ENCODE measurements at places on chromosomes 6 and 20.
A peak's percentile ranks its signal among the peaks of the same experiment; 100 is the strongest.

- no peak for DNase-seq
Observed at GRCh38 chr6:69795469-69796072, 1.2 kb downstream of the LMBRD1 start.

- peak; percentile 94 for DNase-seq
Observed at GRCh38 chr6:150395388-150396009, 26.7 kb downstream of the IYD start.

GRCh38 chr6:168603234-168603633 is 162.2 kb downstream of the SMOC2 start:
- DNase-seq, result no peak

DNA sequence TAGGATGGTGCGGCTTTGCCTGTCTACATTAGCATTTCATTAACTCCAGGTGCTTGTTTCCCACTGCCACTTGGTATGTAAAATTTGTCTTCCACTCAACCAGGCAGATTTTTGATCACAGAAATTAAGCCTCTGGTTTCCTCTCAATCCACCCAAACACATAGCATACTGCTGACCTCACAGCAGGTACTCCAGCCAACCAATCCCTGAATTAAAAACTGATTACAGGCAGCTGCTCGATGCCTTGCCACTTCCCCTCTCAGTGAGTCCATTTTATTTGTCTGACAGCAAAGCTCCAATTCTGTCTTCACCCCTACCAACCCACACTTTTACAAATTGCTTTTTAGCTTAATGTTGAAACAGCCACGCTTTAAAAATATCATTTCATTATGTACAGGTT is 95.2 kb downstream of the PLCB1 start:
- peak; percentile 27 for DNase-seq

DNA sequence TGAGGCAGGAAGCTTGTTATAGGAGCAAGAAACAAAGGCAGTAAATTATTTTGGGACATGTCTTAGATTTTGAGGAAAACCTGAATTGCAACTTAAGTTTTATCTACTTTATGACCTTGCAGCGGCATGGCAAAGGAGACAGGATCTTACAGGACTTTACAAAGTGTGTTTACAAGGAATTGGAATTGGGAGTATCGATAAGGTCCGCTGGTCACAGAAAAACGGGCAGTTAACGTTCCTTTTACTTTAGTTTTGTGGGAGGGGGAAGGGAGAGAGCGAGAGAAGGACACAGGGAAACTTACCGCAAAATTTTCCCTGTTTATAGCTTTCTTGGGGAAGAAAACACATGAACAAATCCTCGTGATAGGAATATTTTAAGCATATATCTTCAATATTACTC is 1607.2 kb downstream of the GRIK2 start:
- no peak for DNase-seq

- DNase-seq, result no peak
Observed at GRCh38 chr6:79984261-79984660, 20.2 kb upstream of the TTK start.

- no peak for DNase-seq
Observed at GRCh38 chr6:158744986-158745430, 74.2 kb downstream of the EZR start.

GRCh38 chr20:17648791-17649730 is 33.0 kb downstream of the RRBP1 start:
- peak; percentile 60 for DNase-seq

- DNase-seq, result no peak
Observed at GRCh38 chr6:107815846-107816245, 8.3 kb downstream of the SCML4 start.

DNA sequence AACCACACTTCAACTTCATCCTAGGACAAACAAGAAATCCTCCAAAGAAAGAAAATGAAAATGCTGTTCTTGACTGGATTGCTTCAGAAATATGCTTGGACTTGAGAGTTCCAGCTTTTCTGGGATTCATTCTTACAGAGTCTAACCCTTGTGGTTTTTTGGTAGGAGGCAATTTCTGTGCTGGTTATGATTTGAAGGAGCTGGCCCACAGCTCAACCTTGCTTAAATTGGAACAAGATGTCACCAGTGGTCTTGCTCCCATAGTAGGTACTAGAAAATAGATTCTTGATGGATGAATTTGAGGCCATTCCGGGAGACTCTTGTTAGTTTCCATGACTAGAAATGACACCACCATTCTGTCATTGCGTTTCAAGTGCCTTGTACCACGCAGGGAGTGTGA is 54.3 kb upstream of the BMP6 start:
- no peak for DNase-seq

DNA sequence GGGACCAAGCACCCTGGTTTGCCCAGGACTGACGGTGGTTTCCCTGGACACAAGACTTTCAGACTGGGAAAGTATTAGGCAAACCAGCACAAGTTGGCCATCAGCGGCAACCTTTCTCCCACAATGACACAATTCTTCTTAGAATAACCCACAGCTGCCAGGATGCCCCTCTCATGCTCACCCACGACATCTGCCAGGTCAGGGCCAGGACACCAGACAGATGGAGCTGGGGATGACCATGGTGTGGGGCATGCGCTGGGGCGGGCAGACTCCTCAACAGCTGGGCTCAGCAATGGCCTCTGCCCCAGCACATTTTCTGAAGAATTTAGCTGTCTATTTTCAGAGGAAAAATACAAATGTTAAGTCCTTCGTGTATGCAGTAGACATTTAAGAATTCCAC is 226.4 kb downstream of the FNDC1 start:
- DNase-seq, result no peak

GRCh38 chr6:66896415-66896814 is 1189.4 kb upstream of the EYS start:
- DNase-seq, result no peak

DNA sequence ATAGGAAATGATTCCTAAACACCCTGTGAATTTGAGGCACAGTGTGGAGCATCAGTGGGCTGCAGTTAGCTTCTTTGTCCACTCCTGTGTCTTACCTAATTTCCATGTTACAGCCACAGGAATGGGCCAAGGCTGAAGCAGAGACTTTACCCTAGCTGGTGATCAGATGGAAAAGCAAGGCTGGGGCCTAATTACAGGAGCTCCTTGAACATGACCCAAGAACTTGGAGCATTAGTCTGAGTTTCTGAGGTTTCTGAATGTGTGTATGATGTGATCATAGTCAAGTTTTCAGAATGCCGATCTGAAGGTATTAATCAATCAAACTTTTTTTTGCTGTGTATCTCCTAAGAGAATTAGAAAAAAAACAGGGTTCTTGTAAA is 18.0 kb downstream of the HECA start:
- no peak for DNase-seq

DNA sequence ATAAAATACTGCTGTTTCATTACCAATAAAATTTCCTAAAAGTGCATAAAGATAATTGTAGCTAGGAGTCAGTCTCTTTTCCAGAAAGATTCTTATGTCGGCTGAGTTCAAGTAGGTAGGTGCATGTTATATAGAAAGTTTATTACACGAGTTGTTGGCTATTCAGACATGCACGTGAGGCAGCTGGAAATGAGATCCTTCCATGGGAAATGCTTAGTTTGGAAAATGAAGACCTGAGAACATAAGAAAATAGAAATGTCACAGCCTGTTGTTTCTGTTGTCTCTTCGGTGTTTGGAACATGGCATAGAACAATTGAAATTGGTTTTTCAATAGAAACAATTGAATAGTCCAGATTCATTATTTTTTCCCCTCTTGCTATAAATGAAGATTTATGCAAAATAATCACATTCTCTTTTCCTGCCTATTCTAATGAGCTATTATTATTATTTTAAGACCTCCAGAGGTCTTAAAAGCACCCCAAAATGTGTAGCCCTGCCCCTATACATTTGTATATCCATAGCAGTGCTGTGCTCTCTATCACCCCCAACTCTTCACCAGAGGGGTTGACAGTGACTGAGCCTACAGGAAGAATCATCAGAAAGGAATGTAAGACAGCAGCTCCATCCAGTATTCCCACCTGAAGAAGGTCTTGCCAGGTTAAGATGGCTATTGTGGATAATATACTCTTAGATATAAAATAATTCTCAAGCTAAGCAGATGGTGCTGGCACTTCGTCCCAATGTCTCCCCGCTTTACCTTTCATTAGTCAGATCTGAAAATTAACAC is 82.2 kb downstream of the ZDHHC14 start:
- no peak for DNase-seq

DNA sequence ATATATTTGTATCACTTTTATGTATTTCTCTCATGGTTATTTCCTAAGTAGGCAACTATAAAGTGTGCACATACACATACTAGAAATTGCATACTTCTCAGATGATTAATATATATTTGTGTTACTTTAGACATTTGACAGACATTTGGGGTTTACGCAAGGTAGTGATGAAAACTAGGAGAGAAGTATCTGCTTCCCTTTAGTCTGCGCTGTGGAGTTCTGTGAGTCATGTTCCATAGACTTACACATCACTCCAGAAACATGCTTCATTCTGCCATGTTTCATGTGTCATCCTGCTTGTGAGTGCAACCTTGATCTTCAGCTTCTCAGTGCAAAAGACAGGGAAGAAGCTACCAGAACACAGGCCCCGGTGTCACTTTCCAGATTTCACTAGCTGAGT is 200.7 kb upstream of the BMP2 start:
- no peak for DNase-seq

- DNase-seq, result no peak
Observed at GRCh38 chr20:50163570-50164317, 10.2 kb upstream of the PEDS1 start.

DNA sequence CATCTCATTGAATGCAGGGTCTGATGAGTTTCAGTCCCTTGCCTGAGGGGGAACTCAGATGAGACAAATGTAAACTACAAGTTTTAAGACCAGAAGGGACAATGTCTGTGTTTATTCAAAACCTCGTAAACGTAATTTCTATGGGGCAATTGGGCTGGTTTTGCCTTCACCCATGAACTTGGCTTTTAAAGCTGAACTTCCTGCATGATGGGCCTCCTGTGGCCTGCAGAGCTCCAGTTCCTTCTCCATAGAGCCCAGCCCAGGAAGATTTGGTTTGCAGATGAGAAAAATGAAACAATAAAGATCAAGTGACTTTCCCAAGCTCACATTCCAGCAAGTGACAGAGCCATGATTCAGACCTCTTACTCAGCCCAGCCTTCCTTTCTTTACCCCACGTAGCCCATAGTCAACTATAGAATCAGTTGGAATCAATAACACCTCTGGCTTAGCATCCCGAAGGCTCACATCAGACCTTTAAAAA is 612.3 kb downstream of the UTRN start:
- peak; percentile 29 for DNase-seq

DNA sequence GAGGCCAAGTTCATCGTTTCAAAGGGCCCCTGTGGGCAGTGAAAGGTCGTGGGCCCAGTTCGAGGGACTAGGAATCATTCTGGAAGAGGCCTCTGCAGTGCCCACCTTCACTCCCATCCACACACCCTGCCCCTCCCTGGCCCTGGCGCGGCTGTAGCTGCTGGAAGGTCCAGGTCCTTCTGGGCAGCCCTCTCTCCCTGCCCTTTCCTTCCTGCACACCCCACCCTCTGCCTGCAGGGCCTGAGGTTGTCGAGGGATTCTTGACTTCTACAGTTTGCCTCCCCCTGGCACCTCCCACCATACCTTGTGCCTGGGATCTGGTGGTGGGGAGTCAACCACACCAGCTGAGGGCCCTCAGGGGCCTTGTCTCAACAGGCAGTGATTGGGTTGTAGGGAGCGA is 4.5 kb upstream of the MYT1 start:
- DNase-seq, result no peak

- DNase-seq, result peak; percentile 78
Observed at GRCh38 chr20:49775229-49775693, 37.4 kb upstream of the SLC9A8 start.

GRCh38 chr6:16849988-16850680 is 88.9 kb upstream of the ATXN1 start:
- DNase-seq, result no peak

DNA sequence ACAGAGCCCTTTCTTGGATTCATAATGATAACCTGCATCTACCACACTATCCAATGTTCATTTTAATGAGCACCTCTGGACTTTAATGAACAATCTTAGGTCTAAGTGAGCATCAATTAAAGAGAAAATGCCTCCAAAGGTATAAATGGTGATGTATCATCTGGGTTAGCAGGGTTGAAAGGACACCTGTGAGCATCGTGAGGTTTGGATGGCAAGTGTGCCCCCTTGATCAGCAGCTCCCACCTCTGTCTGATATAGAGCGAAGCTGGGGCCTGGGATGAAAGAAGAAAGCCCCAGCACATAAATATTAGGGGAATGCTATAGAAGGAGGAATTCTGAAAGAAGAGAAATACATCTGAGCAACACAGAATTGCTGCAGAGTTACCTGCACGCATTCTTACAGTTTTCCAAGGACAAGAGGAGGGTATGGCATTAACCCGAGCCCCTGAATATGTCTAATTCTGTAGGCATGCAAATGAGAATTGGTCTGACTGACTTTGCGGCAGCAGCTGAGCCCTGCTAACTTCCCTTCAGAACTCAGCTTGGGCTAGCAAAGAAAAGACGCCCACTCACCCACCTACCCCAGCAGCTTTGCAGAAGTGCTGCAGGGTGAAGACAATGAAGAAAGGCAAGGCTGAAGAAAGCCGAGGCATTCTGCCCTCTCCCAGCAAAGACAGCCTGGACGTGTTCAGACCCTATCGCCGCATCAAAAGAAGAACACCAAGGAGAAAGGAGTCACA is 136.2 kb downstream of the GMPR start:
- no peak for DNase-seq

DNA sequence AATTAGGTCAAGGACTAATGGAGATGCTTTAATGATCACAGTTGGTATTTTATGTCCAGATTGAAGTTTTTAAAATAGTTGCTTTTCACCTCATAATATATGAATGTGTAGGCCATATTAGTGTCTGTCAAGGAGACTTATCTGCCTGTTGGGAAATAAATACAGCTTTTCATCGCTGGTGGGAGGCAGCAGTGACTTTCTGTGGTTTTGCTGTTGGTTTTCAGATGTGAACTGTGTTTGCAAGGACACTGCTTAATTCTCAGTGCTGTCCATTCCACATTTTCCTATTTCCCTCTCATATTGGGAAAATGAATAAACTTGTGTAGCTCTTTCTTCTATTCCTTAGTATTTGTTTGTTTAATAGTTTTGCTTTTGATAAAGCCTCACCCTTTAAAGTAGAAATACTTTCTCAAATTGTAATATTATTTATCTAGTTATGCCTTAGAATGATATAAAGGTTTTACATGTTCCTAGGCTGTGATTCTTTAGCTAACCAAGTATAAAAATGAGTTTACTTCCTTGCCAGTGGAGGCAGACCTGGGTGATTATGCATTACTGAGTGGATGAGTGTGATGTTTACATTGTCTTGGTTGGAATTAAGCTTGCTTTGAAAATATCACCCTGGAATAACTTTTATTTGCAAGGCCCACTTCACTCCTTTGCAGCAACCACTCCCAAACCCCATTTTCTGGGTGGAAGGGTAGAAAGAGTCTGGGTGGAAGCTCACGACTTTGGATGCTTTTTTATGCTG is 3.3 kb downstream of the PLCB4 start:
- DNase-seq, result no peak

- no peak for DNase-seq
Observed at GRCh38 chr6:101689156-101689555, 295.6 kb downstream of the GRIK2 start.

Measured in NCI-H146 (cell line).